ENCODE measurements at places on chromosomes 2 and 18.

GRCh38 chr2:235229236-235229635 is 264.6 kb upstream of the AGAP1 start:
- DNase-seq = no peak

GRCh38 chr2:209933499-209934483 is 68.6 kb upstream of the RPE start:
- DNase-seq = no peak

DNA sequence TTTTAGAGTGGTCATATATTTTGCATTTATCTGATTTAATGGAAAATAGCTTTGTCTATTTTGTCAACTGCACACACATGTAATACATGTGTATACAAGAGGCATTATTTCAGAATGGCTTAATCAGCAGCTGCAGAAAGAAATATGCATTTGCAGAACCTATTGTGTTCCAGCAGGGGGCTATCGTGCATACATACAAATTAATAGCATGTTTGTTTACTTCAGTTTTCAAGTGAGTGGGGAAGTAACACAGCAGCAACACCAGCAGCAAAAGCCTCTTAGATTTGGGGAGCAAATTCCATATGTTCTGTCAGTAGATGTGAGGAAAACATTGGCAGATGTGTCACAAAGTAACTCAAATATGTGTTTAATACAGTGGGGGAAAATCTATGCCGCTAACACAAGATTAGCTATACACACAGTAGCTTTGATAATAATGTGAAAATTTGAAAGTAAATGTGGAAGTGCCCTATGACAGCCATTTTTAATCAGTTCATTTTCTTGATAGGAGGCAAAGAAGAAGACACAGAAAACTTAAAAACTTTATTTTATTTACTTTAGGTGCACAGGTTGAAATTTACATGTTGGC is 218.1 kb downstream of the WDR7 start:
- DNase-seq = no peak

- no peak for DNase-seq
Observed at GRCh38 chr2:151777935-151778334, 43.7 kb upstream of the NEB start.

DNA sequence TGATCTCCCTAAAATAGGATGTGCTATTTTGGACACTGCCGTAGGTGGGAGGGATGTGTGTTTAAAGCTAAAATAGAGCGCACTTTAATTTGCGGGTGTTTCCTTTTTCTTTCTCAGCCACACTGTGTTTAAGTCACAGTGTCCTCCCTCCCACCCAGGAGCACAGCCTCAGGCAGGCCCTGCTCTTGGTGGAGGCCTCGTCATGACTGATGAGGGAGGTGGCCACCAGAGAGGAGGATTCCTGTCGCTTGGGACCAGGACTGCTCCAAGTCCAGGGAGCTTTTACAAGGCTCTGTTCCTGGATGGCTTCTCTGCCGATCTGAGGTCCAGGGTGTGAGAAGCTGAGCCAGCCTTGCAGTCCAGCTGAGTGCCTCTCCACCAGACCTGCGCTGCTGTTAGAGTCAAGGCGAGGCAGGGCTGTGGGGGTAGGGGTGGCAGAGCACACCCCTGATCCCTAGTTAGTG is 33.5 kb downstream of the INPP4A start:
- no peak for DNase-seq

- DNase-seq = no peak
Observed at GRCh38 chr2:173544641-173545363, 190.1 kb downstream of the CDCA7 start.

DNA sequence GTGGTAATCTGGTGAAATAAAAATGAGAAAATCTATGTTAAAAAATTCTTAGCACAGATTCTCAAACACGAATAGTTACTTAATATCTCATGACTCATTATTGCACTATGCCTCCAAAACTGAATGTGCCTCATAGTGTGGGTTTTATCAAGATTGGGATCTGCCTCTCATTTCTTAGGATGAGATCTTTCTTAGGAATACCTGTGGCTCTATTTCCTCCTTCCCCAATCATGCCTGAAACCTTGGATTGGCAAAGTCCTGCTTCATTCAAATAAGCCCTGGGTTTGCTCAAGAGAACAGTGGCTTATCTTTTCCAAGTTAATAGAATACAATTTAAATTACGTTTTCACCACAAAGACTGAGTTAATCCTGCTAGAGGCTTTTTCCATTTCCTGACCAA is 100.3 kb downstream of the DPP10 start:
- DNase-seq = no peak

DNA sequence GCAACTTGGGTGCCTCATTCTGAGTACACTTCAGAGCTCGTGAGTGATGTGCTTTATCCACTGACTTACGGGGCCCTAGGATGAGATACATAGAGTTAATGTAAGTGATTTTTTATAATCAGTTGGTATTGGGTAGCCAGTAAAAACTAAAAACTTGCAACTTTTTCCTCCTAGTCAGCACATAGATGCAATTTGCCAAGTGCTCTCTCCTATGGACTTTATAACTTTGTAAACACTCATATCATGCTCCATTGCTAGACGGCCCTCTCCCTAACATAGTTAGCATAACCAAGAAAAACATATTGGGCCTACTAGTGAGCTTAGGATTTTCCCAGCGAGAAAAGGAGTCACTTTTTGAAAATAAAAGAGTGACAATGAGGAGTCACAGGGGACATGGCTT is 60.4 kb downstream of the PLB1 start:
- no peak for DNase-seq

DNA sequence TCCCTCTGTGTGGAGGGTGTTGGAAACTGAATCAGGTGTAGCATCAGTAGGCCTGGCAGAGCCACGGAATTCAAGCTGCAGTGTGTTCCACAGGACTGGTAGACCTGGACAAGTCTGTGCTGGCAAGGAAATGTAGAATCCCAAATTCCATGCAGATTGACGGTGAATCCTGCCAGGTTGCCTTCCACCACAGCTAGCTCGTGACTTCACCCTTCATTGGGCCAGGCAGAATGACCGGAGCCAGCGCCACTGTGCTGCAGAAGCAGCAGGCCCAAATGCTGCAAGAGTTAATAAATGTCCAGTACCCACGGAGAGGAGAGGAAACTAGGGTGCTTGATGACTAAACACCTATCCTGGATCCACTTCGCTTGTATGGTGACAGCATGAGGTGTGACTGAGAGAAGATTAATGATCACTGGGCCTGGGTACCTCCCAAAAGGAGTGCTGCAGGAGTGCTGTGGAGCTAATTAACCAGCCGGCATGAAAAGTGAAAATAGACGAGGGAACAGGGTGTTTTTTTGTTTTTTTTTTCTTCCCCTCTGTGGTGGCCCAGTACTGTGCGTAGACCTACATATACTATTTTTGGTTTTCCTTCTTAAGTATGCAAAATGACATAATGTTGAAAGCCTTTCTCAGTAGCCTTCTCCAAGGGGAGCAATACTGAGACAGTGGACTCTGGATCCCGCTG is 122.2 kb downstream of the TANC1 start:
- no peak for DNase-seq

GRCh38 chr2:99822474-99823207 is 319.7 kb downstream of the AFF3 start:
- no peak for DNase-seq

DNA sequence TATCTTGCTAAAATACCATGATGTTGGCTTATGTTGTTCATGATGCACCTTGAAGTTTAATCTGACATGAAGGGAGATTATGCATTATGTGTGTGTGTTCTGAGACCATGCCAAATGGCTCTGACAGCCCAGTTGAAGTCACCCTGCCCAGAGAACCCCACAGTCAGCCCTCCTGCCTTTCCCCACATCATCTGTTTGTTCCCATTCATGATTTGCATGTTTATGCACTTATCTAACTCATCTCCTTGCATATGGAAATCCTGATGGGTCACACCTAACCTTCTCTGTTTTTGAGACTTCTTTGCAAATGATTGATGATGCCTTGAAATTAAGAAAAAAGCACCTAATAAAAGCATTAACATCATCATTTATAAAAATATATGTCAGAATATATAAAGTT is 752.2 kb downstream of the GALR1 start:
- no peak for DNase-seq

DNA sequence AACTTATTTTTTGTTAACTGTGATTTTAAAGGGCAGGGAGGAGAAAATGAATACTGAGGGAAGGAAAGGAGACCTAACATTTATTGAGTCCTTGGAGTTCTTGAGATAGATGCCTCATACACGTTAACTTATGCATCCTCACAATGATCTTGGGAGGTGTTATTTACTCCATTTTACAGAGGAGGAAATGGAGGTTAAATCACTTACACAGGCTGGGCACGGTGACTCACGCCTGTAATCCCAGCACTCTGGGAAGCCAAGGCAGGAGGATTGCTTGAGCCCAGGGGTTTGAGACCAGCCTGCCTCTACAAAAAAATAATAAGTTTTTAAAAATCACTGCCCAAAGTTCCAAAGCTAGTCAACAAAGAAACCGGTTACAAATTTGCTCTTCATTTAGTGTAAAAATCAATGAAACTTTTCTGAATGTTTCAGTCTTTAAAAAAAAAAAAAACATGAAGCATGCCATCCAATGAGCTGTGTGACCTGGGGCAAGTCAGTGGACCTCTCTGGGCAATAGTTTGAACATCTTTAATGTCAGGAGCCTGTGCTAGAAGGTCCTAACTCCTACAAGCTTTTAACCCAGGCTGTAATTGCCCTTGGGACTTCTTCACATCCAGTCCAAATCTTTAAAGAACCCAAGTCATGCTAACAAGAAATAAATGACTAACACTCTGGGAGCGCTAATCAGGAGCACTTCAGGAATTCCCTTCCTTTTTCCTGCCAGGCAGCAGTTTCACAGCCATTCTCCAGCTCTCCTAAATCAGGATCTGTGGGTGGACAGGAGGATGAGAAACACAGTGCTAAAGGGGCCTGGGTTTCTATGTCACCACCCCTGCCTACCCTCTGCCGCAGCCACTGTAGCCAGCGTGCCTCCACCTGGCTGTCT is 176.4 kb downstream of the TMEM247 start:
- DNase-seq = no peak

- DNase-seq = no peak
Observed at GRCh38 chr2:15223887-15224286, 337.2 kb downstream of the NBAS start.
